ENCODE measurements at places on chromosomes 2 and 18. TPM values are rescaled to one million over a fixed set of nuclear protein-coding genes. Genes with fewer than 3 reads are reported as not detected.

DNA sequence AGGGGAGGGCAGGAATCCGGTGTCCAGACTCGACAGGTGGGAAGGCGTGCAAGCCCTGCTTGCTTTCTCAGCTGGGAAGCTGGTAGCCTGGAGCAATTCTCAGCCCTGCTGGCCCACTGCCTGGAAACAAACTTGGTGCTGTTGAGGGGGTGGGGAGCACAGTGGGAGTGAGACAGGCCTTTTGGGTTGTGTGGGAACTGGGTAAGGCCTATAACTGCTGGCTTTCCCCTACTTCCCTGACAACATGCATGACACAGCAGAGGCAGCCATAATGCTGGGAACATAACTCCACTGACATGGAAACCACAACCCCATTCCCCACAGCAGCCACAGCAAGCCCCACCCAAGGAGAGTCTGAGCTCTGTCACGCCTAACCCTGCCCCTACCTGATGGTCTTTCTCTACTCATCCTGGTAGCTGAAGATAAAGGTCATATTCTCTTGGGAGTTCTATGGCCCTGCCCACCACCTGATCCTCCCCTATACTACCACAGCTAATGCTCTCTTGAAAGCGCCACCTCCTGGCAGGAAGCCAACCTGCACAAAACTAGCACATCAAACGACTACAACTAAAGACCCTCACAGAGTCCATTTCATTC, 122.9 kb upstream of the ACVR1C start:
- peak; percentile 57 for DNase-seq

Gene R3HDM1
- 7.8 TPM for total RNA-seq

GRCh38 chr2:109648041-109648527, 33.9 kb downstream of the SOWAHC start:
- no peak for DNase-seq

- peak; percentile 26 for DNase-seq
These were observed 6.7 kb downstream of the PELI1 start for GRCh38 chr2:64137567-64137966.

Gene SPHKAP
- not detected for total RNA-seq

GRCh38 chr2:216914491-216914890, 54.6 kb upstream of the TNP1 start:
- no peak for DNase-seq

- no peak for DNase-seq
These were observed 34.7 kb upstream of the ADAM23 start for GRCh38 chr2:206408323-206409320.

DNA sequence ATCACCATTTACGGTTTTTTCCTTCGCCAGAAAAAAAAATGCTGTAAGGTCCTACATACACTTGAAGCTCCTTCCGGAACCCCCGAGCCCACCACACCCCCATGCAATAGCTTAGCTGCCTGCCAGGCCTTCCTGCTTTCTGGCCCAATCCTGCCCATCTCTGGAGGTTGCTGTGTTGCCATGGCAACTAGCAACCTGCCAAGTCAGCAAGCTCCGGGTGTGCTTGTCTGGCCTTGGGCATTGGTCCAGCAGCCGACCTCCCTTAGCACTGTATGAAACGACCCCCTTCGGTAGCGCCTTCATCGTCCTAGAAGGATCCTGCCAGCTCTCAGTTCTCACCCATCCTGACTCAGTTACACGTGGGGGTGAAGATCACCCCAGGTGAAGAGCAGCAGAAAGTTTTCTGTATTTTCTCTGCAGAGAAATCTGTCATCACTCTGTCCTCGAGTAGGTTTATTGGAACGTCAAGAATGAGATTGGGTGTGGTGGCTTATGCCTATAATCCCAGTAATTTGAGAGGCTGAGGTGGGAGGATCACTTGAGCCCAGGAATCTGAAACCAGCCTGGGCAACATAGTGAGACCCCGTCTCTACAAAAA, 47.4 kb upstream of the MTCL1 start:
- DNase-seq: peak; percentile 32

DNA sequence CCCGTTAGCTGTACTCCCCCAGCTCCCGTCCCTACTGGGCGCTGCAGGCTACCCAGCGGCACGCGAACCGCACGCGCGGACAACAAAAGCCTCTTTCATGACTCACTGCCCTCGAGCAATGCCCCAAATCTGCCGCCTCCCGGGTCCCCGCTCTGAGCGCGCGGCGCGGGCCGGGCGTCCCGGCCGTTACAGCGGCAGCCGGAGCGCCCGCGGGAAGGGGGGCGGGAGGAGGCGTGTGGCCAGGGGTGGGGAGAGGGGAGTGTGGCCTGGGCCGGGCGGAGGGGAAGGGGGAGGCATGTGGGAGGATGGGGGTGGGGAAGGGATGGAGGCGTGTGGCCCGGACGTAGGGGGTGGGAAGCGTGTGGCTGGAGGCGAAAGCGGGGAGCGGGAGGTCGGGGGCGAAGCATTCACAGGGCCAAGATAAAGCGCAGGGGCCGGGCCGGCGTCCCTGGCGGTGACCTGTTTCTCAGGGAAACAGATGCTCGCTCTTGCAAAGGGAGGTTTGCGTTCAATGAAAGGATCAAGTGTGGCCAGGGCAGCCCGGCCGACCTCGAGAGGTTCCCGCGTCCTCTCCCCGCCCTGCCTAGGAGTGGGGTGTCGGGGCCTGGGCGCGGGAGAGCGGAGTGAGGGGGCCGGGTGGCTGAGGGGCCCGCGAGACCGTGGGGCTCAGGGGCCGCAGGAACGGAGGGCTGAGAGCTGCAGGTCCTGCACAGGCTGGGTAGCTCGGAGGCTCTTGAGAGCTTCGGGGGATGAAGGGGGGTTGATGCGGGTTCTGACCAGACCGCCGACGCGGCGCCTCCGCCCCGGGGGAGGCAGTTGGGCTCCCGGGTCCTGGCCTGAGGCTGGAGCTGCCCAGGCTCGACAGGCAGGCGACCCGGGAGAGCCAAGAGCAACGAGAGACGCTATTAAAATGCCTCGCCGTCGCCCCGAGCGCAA, 3.5 kb upstream of the NEUROD1 start:
- DNase-seq: peak; percentile 18

Gene CD302
- 6.1 TPM for total RNA-seq

DNA sequence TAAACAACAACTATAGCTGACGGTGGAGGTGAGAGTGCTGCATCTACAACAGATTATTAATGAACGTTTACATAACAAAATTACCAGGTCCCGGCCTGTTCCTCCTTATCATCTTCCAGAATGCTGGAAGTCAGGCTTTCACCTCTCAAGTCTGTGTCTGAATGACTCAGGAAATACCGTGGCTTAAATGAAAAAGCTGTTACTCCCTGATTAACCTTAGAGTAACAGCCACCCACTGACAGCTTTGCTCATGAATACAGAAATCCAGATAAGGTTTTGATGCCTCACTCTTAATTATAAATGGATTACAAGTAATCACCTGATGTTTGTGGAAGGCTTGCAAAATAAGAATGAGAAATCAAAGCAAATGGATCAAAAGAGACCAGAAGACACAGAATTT, 885.3 kb upstream of the CELF4 start:
- no peak for DNase-seq

Gene ALKAL2
- not detected for total RNA-seq

DNA sequence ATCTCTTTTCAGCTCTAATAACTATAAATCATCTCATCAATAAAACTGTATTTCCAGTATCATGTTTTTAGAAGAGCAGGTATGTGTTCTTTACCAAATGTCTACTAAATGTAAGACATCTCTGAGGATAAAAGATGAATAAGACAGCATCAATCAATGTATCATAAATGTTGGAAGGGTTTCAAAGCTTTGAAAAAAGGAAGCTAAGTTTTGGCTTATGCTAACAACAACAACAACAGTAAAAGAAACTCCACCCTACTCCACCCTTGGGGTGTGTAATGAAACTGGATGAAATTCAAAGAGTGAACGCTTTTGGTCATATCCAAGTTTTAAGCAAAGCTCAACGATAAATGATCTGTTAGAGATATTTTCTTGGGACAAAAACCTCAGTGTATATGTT, 17.1 kb downstream of the PRKD3 start:
- DNase-seq: no peak

- DNase-seq: peak; percentile 8
These were observed 621.8 kb downstream of the LRP1B start for GRCh38 chr2:141508806-141509595.

- DNase-seq: no peak
These were observed 741.3 kb upstream of the RAB6C start for GRCh38 chr2:129237966-129238725.

DNA sequence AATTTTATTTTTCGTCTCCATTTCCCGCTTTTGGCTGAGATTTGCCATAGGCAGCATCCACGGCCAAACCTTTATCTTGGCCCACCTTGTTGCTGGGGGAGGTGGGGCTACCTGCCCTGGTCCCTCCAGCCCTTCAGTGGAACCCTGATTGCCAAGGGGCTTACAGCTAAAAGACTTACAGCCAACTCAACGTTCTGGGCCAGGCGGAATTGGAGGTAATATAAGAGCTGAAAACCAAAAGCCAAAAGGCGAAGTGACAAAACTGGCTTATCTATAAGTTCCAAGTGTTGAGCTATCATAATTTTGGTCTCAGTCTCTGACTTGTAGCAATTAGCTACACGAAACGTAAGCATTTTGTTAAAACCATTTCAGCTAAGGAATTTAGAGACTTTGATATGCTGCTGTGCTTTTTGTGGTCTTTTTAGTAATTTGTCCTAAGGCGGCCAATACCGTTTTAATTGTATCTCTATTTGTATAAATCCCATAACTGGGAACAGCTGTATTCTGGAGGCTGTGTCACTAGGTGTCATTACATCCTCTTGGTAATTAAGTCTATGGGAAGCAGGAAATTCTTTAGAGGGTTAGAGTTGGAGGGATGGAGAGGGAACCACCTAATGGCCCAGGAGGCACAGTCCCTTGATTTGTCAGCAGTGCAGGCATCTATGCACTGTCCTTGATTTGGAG, 24.0 kb downstream of the PDCD1 start:
- DNase-seq: no peak

Gene M1AP
- total RNA-seq: not detected

DNA sequence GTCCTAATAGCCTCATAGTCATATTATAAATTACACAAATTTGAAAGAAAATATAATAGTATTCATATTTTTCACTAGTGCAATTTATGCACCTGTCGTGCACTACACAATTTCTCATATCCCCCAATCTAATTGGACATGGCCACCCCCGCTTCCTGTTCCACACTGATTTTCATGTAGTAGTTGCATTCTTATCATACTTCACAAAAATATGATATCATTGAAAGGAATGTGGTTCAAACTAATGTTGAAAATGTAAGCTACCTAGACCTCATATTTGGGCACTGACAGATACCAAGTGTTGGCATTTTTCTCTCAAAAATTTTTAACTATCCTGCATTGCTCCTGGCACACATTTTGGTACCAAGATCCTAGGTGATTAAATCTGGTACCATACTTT, 985.5 kb upstream of the POU3F3 start:
- DNase-seq: no peak

DNA sequence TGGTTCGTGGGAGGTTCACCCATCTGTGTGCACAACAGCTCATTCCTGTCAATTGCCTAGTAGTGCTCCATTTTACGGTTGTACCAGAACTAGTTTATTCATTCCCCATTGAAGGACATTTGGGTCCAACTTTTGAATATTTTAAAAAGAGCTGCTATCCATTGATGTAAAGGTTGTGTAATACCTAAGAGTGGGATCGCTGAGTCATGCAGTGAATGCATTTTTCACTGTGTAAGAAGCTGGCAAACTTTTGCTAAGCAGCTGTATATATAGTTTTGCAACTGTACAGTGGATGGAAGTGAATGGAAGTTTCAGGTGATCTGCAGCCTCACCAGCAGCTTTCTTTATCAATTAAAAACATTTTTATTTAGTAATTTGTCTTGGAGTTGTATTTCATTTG, 104.5 kb downstream of the DCDC2C start:
- DNase-seq: peak; percentile 78

DNA sequence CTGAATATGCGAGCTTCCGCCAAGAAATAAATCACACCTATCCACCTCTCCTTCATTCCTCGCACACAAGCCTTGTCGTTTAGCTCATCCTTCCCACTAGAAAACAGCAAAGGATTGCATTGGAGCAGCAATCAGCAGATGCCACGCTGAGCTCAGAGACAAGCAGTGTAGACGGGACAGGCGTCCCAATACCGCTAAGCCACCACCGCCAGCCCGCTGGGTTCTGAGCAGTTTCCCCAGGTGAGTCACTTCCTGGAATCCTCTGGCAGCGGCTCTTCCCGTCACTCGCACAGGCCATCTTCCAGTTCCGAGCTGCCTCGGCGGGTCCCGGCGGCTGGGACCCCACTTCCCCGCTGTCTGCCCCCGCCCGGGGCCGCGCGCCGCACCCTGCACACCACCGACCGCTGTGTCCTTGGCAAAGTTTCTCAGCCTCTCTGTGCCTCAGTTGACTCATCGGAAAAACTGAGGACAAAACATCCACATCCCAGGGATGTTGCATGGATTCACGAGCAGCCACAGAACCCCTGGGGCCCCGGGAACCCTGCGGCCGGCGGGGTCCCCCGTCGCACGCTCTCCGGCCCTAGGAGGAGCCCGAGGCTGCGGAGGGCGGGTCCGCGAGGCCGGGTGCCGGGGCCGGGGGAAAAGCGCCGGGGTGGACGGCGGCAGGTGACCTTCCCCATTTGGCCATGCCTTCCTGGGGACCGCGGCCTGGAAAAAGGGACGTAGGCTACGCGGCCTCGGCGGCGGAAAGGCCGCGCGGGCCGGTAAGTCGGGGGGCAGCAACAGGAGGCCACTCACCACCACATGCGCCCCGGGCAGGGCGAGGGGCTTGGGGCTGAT, 573 bp downstream of the KDSR start:
- peak; percentile 69 for DNase-seq

DNA sequence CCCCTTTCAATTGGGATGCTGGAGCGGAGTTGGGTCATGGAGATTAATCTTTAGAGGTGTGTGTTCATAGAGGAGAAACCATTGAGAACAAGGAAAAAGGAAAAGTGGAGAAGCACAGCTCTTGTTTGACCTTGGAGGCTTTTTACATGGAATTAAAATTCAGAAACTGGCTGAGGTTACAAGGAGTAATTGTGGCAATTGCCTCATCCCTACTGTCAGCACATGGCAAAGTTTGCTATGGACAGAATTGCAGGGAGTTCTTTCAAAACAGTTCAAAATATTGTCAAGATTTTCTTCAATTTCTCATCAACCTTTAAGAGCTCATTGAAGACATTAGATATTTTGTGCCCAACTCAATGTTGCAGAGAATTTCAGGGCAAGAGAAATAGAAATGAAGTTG, 232.7 kb downstream of the SLC8A1 start:
- DNase-seq: no peak

DNA sequence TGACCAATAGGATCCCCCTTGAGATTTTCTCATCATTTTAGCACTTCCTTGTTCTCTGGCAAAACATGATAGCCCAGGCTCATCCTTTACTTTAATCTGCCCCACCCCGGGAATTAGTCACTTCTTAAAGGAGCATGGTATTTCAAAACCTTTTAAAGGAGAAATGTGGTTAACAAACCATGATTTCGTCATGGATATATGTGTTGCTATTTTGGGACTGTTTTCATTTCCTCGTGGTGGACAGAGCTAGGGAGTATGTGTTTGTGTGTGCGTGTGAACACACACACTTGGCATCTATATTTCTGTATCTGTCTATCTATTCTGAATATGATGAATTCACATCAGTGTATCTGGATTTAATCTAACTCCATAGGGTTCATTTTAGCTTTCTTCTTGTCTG, 128.1 kb downstream of the BIRC6 start:
- peak; percentile 97 for DNase-seq

GRCh38 chr2:122150524-122151280, 395.3 kb downstream of the TSN start:
- DNase-seq: no peak

Gene SCYGR8
- total RNA-seq: not detected

GRCh38 chr2:69742322-69742952, 503 bp downstream of the ANXA4 start:
- DNase-seq: peak; percentile 11

Gene COBLL1
- total RNA-seq: 1.1 TPM

Gene PDE1A
- 0.90 TPM for total RNA-seq

Gene IL1F10
- total RNA-seq: not detected

GRCh38 chr18:12516049-12516630, 108.4 kb downstream of the PRELID3A start:
- peak; percentile 21 for DNase-seq
